ENCODE measurements at places on chromosomes 3 and 15.

DNA sequence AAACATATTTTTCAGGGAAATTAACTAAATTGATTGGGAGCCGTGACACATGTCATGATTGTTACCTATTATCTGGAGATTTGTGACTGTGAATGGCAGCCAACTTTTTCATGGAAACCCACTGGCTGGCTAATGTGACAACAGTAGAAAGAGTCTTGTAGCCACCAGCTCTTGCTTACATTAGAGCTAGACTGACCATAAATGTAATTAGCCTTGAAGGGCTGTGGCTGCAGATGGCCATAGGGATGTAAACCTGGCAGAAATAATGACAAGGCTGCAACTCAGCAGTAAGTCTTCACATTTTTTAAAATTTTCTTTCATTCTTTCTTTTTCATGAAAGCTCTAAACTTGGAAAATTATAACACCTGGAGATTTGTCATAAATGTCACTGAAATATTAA lies 168.2 kb upstream of the ROBO2 start:
- no peak for DNase-seq

DNA sequence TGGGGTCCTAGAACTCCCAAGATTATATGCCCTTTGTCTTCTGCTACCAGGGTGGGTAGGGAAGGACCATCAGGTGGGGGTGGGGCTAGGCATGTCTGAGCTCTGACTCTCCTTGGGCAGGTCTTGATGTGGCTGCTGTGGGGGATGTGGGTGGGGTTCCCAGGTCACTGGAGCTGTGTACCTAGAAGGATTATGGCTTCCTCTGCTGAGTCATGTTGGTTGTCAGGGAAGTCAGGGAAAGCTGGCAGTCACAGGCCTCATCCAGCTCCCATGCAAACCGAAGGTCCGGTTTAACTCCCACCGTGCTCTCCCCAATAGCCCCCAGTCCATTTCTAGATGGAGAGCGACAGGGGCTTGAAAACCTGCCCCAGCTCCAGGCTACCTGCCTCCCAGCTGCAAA lies 35.2 kb downstream of the EID1 start:
- no peak for DNase-seq

- DNase-seq, result no peak
Measured at GRCh38 chr3:100274361-100274760, 13.6 kb downstream of the TBC1D23 start.

DNA sequence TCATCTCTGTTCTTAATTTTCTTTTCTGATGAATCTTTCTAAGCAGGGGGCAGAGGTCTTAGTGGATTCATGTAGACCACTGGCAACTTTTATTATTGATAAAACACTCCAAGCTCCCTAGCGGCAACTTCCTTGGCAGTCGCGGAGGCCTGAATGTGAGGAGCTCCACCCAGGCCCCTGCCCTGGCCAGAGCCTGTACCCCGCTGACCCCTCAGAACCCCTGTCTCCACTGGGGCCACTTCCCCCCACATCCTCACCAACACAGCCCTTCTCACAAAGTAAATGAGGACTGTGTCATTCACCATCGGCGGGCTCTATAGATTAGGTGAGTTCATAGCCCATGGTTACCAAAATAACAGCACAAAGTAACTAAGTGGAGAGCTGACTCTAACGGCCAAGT lies 111.6 kb downstream of the TPRA1 start:
- no peak for DNase-seq

DNA sequence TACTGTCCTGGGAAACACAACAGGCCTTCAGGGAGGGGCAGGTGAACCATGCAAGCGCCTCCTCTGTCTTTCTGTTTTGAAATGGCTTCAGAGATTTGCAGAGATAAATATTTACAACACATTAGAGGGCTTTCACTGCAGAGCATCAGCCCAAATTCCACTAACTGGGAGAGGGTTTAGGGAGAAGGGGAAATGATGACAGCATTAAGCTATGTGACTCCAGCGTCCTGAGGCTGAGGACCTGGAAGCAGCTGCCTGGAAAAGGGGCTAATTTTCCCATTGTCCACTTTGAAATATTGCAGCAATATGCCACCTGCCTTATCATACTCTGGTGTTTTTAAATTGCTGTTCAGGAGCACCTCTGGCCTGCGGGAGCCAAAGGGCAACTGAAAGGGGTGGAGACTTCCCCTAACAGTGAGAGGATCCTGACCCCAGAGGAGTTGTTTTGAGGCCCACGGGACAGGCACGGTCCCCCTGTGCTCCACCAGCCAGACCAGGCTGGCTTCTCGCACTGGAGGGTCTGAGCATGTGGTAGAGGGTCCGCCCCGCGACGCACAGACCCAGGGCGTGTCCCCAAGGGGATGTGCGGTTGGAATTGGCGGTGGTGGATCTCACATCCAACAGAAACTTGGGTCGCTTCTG lies 110.6 kb downstream of the XXYLT1 start:
- peak; percentile 97 for DNase-seq

DNA sequence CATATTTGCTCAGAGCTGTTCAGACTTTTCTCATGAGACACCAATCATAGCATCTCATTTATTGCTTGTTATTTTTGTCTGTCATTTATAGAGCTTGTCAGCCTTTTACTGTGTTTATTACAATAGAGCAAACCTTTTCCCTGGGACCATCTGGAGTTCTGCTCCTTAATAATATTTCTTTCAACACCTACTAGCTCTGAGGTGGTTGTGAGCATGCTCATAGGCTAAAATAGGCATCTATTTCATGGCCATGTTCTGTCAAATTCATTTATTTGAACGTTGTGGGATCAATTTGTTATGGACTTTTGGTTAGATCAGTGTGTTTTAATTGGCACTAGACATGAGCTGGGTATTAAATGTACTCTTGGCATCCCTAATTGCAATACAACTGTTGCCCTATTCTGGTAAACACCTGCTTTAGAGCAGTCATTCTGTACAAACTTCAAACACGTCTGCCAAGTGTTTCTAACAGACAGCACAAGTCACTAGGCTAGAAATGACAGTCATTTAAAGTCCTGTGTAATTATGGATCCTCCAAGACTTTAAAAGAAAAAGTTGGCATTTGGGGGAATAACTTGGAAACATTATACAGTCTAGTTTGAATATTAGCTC lies 766.3 kb downstream of the ZNF385D start:
- DNase-seq, result no peak

- DNase-seq, result no peak
Measured at GRCh38 chr15:96882121-96882772, 551.7 kb downstream of the NR2F2 start.

GRCh38 chr3:79199966-79200365 lies 567.8 kb downstream of the ROBO1 start:
- DNase-seq, result no peak

DNA sequence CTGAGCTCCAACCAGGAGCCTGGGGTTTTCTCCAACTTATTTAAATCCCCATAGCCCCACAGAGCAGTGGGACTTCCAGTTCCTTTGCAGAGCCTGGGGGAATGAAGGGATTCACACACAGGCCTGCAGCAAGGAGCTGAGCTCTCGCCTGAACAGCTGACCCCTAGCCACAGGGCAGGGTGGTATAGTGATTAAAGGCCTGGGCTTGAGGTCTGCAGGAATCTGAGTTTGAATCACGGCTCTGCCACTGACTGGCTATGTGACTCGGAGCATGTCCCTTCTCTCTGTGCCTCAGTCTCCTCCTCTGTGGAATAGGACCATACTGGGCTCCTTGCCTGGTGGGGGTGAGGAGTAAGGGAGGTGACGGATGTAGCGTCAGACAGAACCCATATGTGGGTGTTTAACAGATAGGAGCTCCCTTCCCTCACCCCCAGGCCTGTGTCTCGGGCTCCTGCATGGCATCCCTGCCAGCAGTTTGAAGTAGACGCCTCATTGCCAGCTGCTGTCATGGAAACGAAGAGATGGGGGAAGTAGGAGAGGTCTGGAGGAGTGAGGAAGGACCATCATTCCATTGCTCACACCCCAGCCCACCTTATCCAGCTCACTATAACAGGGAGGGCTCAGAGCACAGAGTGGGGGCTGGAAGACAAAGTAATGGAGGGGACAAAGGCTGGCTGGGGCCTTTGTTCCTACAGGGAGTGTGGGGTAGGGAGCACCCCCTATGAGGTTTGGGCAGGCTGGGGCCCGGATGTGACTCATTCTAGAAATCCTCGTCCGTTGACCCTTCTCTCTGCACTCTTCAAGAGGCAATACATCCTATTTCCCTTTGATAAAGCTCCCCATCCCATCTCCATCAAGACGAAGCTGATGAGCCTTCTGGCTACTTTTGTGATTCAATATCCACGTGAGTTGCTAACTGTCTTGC lies 14.8 kb downstream of the HRH1 start:
- no peak for DNase-seq

- DNase-seq, result peak; percentile 21
Measured at GRCh38 chr15:58731756-58732535, 17.6 kb downstream of the ADAM10 start.

DNA sequence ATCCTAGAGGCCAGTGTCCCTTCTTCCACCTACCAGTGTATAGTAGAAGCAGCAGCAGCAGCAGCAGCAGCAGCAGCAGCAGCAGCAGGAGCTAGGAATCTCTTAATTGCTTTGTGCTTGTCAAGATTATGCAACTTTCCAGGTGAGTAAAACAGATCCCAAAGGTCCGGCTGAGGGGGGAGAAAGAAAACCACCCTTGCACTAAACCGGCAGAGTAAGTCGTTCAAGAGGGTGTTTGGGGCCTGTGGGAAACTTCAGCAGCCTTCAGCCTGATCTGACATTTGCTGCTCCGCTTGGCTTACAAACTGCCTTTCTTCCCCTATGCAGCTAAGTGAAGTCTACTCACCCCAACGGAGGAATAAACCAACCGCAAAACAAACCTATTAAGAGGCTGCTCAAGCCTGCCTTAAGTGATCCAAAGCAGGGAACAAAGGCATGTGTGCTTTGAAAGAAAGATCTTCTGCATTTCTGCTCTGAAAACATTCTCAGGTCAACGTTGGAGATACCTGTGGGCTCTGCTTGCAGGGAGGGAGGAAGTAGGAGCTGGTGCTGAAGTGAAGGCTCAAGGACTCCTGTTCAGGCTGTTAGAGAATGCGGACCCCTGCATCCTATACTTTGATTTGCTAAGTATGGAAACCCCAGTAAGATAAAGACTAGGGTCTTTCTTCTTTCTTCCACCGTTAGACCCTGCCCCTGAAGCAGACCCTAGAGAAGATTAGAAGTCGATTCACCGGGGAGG lies 35.7 kb upstream of the DLG1 start:
- DNase-seq, result no peak

DNA sequence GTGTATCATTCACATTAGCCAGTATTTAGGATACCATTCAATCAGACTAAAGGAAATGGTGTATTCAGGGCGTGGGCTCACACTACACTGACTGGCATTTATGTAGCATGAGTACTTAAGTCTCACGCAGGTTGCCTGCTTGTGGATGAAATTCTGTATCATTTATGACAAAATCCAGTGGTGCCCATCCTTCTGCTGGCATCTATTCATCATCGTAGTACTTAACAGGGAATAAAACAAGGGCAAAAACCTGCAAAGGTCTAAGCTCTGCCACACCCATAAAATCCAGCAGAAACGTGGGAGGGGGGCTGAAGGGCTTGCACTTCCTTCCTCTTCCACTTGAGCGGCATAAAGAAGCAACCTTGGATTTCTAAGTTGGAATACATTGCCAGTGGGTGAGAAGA lies 2.7 kb downstream of the GAP43 start:
- no peak for DNase-seq

DNA sequence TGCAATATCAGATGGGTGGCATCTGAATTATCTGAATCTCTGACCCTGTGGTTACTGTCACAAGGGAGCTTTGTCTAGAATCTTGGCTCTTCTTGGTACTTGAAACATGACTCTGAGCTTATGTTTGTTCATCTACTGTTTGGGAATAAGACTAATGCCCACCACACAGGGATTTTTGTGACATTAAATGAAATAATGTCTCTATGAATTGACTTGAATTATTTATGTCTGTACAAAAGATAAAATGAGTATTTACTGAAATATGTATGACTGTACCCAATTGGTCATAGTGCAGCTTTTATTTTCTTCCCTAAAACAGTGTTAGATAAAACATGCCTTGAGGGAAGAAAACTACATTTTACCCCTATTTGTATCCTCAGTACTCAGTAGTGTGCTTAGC lies 87.9 kb upstream of the ZPLD1 start:
- no peak for DNase-seq

DNA sequence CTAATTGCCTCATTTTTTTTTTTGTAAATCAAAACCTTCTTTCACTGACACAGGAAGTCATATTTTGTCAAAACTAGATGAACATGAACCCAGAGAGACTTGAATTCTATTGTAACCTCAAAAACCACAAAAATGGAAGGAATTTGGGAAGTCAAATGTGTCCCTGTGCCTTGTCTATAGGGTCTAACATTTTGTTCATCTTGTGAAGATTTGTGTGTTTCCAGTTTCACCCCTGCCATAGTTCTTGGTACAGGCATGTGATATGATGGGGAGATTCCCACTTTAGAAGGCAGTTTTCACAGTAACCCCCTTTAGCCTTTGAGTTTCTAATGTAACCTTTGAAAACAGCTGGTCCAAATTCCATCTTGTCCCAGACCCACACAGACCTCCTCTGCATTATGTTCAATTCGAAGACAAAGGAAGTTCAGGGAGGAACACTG lies 318.5 kb upstream of the ADAMTS9 start:
- no peak for DNase-seq

DNA sequence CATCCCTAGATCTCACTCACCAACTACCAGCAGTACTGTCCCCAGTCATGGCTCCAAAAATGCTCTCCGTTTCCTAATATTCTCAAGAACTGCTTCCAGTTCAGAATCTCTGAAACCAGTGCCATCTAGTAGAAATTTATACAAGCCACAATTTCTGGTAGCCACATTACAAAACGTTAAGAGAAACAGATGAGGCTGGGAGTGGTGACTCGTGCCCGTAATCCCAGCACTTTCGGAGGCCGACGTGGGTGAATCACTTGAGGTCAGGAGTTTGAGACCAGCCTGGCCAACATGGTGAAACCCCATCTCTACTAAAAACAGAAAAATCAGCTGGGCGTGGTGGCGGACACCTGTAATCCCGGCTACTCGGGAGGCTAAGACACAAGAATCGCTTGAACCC lies 78.4 kb upstream of the RAD18 start:
- no peak for DNase-seq

DNA sequence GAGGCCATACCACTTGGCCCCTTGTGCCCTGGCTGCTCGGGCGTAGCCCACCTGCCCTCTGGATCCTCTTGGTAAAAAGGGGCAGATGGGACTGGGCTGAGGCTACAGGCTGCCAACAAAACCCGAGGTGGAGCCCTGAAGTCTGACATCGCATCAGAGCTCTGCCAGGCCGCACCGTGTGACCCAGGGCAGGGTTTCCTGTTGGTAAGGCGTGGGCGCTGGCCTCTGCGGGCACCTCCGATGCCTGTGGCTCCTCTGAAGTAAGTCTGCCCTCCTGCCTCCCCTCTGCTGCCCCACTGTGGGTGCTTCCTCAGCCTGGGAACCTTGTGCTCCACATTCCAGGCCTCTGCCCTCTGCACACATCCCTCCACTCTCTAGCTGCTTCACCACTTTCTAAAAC lies 8.9 kb downstream of the CHDH start:
- no peak for DNase-seq

- no peak for DNase-seq
Measured at GRCh38 chr3:97711654-97712053, 52.9 kb upstream of the ARL6 start.

Measured in endothelial cell of umbilical vein (primary cell).